GM03348 (cell line): ENCODE measurements at places on chromosomes 1 and 21.

DNA sequence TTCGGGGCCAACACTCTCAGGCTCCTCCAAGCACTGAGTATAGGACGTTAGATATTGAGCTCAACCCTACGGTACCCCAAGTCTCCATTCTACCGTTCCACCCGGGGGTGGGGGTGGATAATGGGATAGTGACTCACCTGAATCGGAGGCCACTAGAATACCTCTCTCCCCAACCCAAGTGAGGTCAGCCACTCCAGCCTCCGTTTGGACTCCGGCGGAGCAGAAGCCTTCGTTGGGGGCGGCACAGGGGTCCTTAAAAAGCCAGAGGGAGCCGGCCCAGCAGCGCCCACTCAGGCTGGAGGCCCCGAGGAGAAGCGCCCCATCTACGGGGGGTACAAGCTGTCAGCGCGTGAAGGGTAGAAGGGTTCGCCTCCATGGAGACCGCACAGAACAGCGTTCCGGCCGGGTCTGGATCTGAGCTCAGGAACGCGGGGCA is 556 bp downstream of the WDR77 start:
- peak; percentile 38 for DNase-seq

DNA sequence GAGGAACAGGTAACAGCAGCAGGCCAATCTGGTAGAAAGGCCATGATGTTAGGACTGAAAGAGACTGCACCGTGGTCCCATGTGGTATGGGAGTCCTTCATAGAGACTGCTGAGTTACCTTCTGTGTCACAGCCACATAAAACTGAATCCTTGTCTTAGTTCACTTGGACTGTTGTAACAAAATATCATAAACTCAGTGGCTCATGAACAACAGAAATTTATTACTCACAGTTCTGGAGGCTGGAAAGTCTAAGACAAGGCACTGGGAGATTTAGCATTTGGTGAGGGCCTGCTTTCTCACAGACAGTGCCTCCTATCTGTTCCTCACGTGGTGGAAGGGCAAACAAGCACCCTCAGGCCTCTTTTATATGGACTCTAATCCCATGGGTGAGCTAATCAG is 67.5 kb downstream of the CD2 start:
- DNase-seq: no peak

- no peak for DNase-seq
These were observed 104.9 kb downstream of the EPHB2 start for GRCh38 chr1:22815421-22816066.

DNA sequence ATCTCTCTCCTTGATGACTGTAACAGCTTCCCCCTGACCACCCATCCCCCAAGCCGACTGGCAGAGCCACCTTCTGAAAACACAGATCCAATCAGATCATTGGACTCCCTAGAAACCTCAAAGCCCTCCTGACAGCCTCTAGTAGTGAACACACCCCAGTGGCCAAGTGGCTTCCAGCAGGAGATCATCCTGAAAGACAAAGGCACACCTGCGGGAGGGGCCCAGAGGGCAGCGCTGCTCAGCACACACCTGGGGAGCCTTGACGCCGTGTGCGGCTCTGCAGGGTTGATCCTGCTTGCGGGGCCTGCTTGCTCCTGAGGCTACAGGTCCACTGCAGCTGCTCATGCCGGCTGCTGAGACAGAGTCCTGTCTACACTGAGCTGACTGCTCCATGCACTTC is 41.5 kb downstream of the SLC66A1 start:
- no peak for DNase-seq

DNA sequence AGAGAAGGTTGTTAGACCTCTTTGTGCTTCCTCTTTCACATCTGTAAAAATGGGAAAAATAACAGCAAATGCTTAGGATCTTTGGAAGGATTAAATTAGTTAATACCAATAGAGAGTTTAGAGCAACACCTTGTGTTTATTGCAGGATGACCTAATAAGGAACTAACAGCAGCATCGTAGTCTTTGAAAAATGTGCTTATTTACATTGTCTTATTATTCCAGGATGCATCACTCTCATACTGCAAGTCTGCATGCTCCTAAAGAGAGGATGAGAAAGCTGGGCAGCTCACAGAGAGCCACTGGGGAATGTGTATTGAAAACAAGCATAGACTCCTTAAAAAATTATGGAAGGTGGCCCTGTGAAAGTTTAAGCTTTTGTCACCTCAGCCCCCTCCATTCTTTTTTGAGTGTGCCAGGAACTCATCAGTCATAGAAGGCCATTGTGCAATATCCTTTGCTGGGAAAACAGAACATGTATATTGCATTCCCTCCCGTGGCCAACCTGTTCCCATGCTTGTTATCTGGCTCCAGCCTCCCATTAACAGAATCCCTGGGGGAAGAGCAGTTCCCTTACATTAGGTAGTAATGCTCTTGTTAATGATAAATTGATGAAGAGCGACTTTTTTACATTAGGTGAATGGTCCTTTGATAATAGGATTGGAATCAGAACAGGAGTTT is 180.7 kb downstream of the ZNF326 start:
- DNase-seq: no peak

- DNase-seq: no peak
These were observed 5.5 kb downstream of the AIDA start for GRCh38 chr1:222706815-222707214.

DNA sequence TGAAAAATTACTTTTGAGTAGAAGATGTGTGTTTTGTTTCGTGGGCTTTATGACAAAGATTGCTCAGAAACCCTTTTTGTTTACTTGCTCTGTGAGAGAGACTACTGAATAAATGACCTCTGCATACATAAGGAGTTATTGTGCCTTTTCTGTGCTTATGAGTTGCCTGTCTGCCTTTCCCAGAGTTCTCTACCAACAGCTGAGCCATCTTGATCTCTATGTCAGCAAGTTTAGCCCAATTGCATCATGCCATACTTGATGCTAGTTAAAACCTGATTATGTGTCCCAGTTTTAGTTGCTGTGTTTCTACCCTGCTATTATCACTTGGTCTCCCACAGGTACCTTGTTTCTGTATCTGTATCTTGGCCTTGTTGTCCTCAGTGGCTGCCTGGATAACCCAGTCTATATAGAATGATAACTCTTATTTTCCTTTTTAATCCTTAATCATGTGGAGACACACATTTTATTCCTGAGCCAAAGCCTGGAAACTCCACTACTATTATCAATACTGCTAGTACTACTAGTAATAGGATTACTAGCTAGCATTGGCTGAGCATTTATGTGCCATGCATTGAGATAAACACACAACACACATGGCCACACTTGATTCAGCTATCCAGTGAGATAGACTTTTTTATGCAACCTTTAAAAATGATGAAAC is 28.7 kb upstream of the GNG12 start:
- no peak for DNase-seq
